T follicular helper cell (primary cell): ENCODE measurements at places on chromosomes 16 and 17.

DNA sequence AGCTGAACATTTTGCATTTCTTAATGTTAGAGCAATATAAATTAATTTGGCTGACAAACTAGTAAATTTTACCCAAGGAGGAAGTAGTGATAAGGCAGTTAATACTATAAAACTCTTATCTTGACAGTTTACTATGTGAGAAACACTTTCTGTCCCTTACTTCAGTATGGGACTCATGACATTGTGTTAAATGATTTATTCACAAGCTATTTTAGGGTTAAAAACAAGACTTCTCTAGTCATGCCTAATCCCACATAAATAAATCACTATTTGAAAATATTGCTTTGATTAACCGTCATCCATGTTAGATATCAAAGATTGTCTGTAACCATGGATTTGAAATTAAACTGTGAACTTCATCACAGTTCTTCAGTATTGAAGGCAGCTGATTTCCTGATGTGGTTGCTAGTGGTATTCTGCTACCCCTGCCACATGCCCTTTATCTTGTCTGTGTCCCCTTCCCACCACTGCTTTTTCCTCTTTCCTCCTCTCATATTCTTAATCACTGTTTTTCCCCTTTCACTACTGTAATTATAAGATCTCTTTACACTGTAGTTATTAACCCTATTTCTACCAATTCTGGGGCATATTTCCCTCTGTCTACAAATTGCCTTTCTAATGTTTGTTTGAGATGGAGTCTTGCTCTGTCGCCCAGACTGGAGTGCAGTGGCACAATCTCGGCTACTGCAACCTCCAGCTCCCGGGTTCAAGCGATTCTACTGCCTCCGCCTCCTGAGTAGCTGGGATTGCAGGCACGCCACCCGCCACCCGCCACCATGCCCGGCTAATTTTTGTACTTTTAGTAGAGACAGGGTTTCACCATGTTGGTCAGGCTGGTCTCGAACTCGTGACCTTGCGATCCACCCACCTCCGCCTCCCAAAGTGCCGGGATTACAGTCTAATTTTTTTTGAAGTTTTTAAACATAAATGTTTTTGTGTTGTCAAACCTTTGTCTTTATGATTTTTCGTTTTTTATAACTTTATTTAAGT, 95.6 kb downstream of the STXBP4 start:
- no peak for DNase-seq

GRCh38 chr17:51010173-51010675, 110.4 kb downstream of the SPAG9 start:
- DNase-seq, result no peak

- DNase-seq, result no peak
Observed at GRCh38 chr17:5785867-5786509, 201.7 kb upstream of the NLRP1 start.

GRCh38 chr16:10897134-10897533, 20.1 kb downstream of the CIITA start:
- no peak for DNase-seq

GRCh38 chr16:61246592-61246991, 789.6 kb downstream of the CDH8 start:
- DNase-seq, result no peak

DNA sequence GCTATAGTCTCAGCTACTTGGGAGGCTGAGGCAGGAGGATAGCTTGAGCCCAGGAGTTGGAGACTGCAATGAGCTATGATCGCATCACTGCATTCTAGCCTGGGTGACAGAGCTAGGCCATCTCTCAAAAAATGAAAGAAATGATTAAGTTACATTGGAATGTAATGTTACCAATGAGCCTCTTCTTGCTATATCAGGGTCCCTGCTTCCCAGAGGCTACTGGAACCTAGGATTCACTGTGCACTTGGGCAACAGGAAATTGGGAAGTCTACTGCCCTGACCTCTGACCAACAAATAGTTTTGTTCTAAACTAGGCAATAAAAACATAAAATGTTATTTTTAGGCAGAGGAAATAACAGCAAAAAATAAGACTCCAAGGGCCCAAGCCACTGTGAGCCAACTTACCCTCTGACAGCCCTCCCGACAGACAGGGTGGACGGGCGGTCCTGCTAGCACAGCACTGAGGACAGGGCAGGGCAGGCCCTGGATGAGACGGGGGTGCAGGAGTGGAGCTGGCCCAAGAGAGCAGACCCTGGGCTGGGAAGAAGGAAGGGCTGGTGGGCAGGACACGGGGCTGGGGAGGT, 27.5 kb downstream of the NSMCE1 start:
- no peak for DNase-seq

DNA sequence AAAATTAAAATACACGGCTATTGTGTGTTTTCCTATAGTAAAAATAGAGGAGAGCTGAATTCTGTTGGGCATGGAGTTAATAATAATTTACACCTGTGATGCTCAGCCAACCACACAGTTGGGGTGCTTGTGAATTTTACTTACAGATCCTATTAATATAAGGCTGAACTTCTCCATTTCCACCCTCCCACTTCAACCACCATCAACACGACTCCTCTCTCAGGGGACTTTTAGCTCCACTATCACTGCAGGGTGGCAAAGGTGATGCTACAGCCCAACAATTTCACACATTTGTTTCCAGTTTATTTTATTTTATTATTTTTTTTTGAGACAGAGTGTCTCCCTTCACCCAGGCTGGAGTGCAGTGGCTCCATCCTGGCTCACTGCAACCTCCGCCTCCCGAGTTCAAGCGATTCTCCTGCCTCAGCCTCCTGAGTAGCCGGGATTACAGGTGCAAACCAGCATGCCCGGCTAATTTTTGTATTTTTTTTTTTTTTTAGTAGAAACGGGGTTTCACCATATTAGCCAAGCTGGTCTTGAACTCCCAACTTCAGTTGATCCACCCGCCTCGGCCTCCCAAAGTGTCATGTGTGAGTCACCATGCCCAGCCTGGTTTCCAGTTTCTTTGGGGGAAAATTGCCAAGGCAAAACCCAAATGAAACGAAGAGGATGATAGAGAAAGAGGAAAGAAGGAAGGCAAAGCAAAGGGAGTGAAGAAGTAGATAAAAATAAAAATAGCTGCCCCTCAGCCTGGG, 57.9 kb downstream of the GNA13 start:
- DNase-seq, result no peak

DNA sequence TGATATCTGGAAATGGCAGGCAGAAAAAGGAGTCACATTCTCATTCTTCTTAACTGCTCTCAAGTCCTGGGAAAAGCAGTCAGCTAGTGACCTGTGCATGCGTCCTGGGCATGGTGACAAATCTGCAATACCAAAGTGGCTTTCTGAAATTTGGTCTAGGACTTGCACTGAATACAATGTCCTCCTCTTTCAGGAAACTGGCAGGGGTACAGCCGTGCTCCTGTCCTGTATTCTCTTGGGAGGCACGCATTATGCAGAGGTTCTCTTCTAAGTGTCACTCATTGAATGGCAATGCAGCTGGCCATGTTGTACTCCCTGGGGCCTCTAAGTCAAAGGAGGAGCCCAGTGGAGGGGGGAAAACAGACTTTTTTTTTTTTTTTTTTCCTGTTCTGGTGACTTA, 10.6 kb downstream of the PHF12 start:
- no peak for DNase-seq

DNA sequence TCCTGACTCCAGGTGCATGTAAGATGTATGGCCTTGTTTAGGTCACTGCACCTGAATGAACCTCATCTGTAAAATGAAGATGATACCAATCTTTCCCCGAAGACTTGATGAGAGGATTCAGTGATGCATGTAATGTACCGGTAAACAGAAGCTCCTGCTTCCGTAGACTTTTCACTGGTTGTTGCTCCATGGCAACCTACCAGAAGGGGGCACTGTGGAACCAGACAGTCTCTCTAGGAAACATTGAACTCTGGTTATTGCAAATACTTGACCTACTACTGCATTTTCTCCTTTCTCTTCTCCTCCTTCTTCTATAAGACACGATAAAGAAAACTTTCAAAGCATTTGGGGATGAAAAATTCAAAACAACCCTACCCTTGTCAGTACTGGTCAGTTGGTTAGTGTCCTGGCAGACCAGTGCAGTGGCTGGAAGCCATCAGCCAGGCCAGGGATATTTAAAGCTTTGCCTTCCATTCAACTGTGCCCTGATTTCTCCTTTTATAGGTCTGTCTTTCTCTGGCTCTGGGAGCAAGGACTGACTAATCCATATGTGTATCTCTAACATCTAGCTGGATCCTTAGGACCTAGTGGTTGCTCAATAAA, 667.4 kb upstream of the SALL1 start:
- no peak for DNase-seq

DNA sequence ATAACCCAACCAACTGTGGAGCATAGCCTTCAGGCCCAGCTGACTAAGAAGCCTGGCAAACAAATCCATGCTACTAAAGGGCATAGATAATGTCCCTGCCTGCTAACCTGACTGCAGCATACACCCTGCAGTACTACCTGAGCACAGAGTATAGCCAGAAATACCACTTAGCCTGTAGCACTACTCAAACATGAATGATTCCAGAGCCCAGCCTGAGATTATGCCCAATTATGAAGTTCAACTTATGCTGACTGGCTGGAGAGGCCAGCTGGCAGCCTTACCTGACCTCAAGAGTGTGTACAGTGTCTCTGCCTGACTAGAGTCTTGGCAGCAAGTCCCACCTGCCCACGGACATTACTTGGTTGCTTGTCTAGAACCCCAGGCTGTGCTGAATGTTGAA, 1265.3 kb downstream of the CDH11 start:
- no peak for DNase-seq

DNA sequence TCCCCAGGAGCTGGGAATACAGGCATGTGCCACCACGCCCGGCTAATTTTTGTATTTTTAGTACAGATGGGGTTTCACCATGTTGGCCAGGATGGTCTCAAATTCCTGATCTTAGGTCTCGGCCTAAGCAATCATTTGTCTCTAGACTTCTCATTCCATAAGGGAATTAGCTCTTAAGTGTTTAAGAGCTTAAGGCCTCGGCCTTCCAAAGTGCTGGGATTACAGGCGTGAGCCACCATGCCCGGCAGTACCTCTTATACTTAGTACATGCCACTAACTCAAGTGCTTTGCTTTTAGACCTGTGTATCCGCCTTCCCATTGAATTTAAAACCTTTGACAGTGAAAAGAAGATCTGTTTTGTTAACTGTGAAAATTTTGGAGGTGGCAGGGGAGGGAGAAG, 16.6 kb upstream of the IL21R start:
- no peak for DNase-seq

DNA sequence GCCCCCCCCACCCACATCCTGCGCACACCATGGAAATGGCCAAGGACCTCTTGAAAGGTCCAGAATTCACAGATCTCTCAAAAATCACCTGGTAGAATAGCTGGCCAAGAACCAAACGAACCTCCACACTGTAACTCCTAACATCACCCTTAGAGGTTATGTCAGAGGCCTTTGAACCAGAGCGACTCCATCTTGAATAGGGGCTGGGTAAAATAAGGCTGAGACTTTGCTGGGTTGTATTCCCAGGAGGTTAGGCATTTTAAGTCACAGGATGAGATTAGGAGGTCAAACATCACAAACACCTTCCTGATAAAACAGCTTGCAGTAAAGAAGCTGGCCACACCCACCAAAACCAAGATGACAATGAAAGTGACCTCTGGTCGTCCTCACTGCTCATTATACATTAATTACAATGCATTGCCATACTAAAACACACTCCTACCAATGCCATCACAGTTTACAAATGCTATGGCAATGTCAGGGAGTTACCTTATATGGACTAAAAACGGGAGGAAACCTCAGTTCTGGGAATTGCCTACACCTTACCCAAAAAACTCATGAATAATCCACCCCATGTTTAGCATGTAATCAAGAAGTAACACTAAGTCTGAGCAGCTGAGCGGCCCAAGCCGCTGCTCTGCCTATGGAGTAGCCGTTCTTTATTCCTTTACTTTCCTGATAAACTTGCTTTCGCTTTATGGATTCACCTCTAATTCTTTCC, 34.8 kb downstream of the SYCE1L start:
- DNase-seq, result no peak

- DNase-seq, result no peak
Observed at GRCh38 chr16:89123001-89123830, 29.6 kb downstream of the ACSF3 start.

GRCh38 chr17:10661437-10661836, 4.3 kb upstream of the MYH3 start:
- DNase-seq, result no peak

GRCh38 chr16:86061721-86062120, 162.8 kb downstream of the IRF8 start:
- no peak for DNase-seq

- no peak for DNase-seq
Observed at GRCh38 chr16:25914357-25914962, 222.7 kb downstream of the HS3ST4 start.

GRCh38 chr17:78557598-78558039, 19.6 kb downstream of the DNAH17 start:
- DNase-seq, result no peak

DNA sequence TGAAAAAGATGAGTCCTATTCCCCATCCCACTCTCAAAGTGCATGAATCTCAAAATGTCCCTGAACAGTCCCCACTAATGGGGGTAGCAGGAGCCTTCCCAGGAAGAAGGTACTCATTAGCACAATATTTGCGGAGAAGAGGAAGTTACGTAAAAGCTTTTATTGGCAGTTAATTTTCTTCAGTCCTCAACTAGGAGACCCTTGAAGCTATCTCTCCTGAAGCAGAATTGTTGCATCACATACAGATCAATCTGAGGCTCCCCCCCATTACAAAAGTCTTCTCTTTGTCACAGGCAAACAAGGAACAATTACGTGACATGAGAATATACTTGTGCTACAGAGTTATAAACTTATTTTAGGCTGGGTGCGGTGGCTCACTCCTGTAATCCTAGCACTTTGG, 14.2 kb downstream of the SLFN12L start:
- DNase-seq, result no peak

- peak; percentile 1 for DNase-seq
Observed at GRCh38 chr17:35890774-35891155, 10.6 kb upstream of the CCL5 start.

DNA sequence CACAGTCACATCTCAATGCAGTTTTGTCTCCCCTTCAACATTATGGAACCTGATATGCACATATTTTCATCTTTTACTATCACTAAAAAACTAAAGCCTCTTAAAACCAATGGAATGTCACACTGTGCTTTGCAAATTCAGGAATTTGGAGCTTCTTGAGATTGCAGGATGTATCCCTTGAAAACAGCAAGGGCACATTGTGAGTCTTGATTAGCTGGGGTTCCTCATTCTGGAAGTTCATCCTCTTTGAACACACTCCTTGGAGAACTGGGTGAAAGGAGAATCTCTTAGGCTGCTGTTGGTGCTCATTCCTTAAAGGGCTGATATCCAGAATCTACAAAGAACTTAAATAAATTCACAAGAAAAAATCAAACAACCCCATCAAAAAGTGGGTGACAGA, 21.1 kb upstream of the MYOCD start:
- no peak for DNase-seq
